ENCODE measurements at places on chromosomes 2 and 18.
A peak's percentile ranks its signal among the peaks of the same experiment; 100 is the strongest.

DNA sequence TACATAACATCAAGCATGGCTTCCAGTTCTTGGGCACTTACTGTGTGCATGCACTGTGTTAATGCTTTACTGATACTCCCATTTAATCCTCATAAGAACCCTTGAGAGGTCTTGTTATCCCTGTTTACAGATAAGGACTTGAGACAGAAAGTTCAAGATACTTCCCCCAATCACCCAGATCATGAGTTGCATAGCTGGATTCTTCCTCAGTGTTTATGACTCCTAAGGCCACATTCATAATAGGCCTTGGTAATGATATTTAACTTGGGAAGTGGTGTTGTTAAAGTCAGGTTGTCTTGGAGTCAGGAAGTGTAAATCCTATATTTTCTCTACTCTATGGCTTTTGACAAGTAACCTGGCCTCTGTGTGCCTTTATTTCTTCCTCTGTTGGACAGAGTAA, 22.7 kb downstream of the NOSTRIN start:
- H3K4me3 ChIP-seq, result no peak overlapping the region
- peaks cover under 1% of the 10 kb centered on the region for H3K27me3 ChIP-seq
- no peak for DNase-seq
- H3K36me3 ChIP-seq, result no peaks in the 10 kb centered on the region
- no peak overlapping the region for H3K27ac ChIP-seq

DNA sequence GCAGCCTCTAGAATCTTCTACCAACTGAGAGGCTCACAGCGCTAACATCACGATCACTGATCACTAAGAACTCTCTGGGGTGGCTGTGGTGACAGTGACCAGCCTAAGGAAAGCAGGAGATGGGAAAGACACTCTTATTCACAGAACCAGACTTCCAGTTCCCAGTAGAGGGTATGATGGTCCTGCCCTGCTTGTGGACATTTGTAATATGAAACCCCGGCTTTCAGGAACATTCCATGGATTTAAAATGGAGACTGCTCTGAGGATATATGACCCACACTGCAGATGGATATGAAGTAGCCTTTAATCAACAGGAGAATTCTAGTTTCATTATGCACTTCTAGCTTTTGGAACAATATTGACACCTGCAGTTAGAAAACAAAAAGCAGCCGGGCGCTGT, 131.8 kb downstream of the AFF3 start:
- H3K4me3 ChIP-seq, result no peak overlapping the region
- H3K27ac ChIP-seq, result no peak overlapping the region

- no peaks in the 10 kb centered on the region for H3K36me3 ChIP-seq
- H3K27ac ChIP-seq, result no peak overlapping the region
- H3K4me3 ChIP-seq, result no peak overlapping the region
- H3K27me3 ChIP-seq, result peaks cover 57% of the 10 kb centered on the region
- peaks cover 6% of the 10 kb centered on the region for H3K4me1 ChIP-seq
Observed at GRCh38 chr2:45172760-45173392, 163.6 kb upstream of the SIX2 start.

GRCh38 chr18:78955051-78955450, 24.6 kb upstream of the SALL3 start:
- no peak overlapping the region for H3K4me3 ChIP-seq
- H3K4me1 ChIP-seq, result no peaks in the 10 kb centered on the region
- no peaks in the 10 kb centered on the region for H3K36me3 ChIP-seq
- H3K27me3 ChIP-seq, result no peaks in the 10 kb centered on the region
- no peak overlapping the region for H3K27ac ChIP-seq

DNA sequence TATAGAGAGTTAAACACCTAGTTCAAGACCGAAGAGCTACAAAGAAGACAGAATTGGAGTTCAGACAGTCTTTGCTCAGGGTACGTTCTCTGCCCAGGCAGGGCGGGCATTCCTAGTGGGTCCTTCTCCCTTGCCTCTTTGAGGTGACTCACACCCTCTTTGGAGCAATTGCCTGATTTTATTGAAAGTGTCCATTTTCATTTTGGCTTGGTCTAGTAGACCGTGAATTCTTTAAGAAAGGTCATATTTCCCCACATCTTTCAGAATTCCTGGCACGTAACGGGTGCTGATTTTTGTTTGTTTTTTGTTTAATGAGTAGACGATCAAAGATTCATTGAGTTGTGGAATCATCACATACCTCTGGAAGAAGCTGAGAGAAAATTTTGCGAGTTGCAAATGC, 871.5 kb downstream of the RNF144A start:
- no peaks in the 10 kb centered on the region for H3K36me3 ChIP-seq
- no peak for DNase-seq
- H3K4me3 ChIP-seq, result no peak overlapping the region
- H3K27me3 ChIP-seq, result no peaks in the 10 kb centered on the region
- H3K27ac ChIP-seq, result no peak overlapping the region

GRCh38 chr2:43178602-43179542, 47.5 kb downstream of the ZFP36L2 start:
- H3K36me3 ChIP-seq, result no peaks in the 10 kb centered on the region
- peak; percentile 61 for DNase-seq
- peak overlapping the region; percentile 28 for H3K4me3 ChIP-seq
- H3K4me1 ChIP-seq, result peaks cover 76% of the 10 kb centered on the region
- H3K27me3 ChIP-seq, result no peaks in the 10 kb centered on the region

DNA sequence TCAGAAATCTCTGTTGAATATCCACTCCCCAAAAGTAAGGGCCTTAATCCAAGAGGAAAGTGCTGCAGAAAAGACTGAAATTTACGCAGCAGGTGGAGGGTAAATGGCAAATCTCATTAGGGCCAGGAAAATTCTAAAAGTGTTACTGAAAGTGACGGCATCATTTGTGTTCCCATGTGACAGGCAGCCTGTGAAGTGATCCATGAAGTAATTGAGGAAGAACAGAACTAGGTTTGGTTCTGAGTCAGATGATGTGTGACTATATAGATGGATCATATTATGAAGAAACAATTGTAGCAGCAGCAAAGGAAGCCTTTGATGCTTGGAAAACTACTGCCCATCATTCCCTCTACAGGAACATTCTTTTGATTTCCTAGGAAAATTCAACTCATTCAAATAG, 401.2 kb downstream of the TGIF1 start:
- H3K36me3 ChIP-seq, result no peaks in the 10 kb centered on the region
- no peak overlapping the region for H3K27ac ChIP-seq
- H3K4me1 ChIP-seq, result no peaks in the 10 kb centered on the region
- H3K4me3 ChIP-seq, result no peak overlapping the region
- DNase-seq, result no peak

- no peak overlapping the region for H3K27ac ChIP-seq
- H3K36me3 ChIP-seq, result no peaks in the 10 kb centered on the region
- no peak for DNase-seq
- H3K27me3 ChIP-seq, result peaks cover 23% of the 10 kb centered on the region
Observed at GRCh38 chr2:20235655-20236305, 10.8 kb upstream of the SDC1 start.

GRCh38 chr2:11239666-11240462, 84.6 kb downstream of the SLC66A3 start:
- H3K4me3 ChIP-seq, result no peak overlapping the region
- no peaks in the 10 kb centered on the region for H3K4me1 ChIP-seq
- H3K27ac ChIP-seq, result no peak overlapping the region
- no peak for DNase-seq
- H3K36me3 ChIP-seq, result peaks cover 5% of the 10 kb centered on the region

GRCh38 chr2:108454440-108454839, 5.4 kb downstream of the GCC2 start:
- no peaks in the 10 kb centered on the region for H3K27me3 ChIP-seq
- H3K4me3 ChIP-seq, result no peak overlapping the region
- no peak for DNase-seq
- H3K36me3 ChIP-seq, result peaks cover 72% of the 10 kb centered on the region
- H3K27ac ChIP-seq, result no peak overlapping the region

DNA sequence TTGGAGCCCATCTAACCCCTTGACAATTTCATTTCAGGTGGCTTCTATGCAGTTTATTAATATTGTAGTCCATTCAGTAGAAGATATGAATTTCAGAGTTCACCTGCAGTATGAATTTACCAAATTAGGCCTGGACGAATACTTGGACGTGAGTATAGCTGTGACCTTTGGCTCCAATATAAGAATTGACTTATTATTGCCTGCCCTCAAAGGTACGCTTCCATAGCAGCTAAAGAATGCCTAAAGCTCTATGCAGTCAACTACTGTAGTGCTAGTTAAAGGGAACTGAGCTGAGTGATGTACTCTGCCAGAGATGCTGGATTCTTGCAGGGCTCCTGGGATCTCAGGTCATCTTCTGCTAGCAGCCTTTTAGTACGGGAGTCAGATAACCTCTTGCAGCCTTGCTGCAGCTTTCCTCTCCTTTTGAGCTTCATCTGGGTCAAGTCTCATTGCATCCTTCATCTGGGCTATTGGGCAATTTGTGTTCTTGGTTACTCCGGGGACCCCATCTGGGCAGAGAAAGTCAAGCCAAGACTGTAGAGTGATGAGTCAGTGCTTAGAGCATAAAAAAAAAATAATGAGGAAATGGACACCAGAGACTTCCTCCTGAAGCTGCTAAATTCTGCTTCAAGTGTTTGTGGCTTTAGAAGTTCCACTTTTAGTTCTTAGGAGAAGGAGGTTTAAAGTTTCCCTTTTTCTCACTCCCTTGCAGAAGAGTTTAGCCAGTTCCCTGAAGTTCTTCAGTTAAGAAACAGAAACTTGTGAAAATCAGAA, 105.6 kb downstream of the PRPF40A start:
- H3K27ac ChIP-seq, result no peak overlapping the region
- no peak for DNase-seq
- no peaks in the 10 kb centered on the region for H3K27me3 ChIP-seq
- H3K4me3 ChIP-seq, result no peak overlapping the region
- H3K4me1 ChIP-seq, result peaks cover 19% of the 10 kb centered on the region

GRCh38 chr2:98569197-98569793, 39.0 kb downstream of the COA5 start:
- peak; percentile 78 for DNase-seq
- H3K36me3 ChIP-seq, result peaks cover 75% of the 10 kb centered on the region
- H3K27me3 ChIP-seq, result no peaks in the 10 kb centered on the region
- no peak overlapping the region for H3K4me3 ChIP-seq
- peak overlapping the region; percentile 16 for H3K27ac ChIP-seq
- no peaks in the 10 kb centered on the region for H3K4me1 ChIP-seq

DNA sequence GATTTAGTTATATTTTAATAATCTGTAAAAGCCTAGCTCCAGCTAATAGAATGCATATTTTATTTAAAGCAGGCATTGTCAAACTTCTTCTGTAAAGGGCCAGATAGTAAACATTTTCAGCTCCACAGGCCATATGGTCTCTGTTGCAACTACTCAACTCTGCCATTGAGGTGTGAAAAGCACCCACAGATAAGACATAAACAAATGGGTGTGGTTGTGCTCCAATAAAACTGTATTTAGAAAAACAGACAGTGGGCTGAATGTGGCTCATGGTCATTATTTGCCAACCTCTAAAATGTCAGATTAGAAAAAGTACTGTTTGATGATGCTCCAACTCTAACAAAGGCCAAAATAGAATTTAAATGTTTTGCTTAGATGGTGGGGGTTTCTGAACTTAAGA, 519.9 kb downstream of the RNF144A start:
- peaks cover 13% of the 10 kb centered on the region for H3K36me3 ChIP-seq
- DNase-seq, result no peak

DNA sequence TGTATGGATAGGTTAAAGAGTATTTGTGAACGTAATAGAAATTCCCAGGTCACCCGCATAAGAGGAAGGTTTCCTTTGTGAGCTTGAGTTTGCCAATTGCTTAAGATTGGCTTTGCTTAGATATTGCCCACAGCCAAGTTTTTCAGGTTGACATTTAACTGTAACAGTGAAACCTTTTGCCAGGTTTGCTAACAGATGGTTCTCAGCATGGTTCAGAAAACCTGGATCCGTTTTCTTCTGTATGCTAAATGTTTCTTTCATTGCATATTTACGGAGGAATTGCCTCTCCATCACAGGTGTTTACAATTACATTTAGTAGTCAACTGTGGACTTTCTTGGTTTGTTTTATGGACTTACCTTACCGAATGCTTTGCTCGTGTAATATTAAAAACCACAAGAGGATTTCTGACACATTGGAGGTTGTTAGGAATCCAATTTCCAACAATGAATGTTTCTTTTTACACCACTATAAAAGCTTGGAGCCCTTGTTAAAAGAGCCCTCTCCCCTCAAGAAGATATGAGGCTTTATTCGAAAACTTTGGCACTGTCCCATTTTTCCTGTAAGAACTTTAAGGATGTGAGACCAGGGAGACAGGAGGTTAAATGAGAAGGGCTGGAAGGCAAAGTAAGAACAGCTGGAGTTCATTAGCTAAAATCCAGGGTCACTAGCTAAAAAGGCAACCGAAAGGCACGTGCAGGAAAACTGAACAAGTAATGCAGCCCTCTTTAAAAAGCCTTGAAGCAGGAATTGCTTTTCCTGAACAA, 7.8 kb downstream of the CDK15 start:
- H3K36me3 ChIP-seq, result no peaks in the 10 kb centered on the region
- H3K4me1 ChIP-seq, result no peaks in the 10 kb centered on the region
- no peak for DNase-seq
- peaks cover 14% of the 10 kb centered on the region for H3K27me3 ChIP-seq
- H3K4me3 ChIP-seq, result no peak overlapping the region

GRCh38 chr2:70312560-70312959, 10.7 kb upstream of the FAM136A start:
- peaks cover 2% of the 10 kb centered on the region for H3K4me1 ChIP-seq
- no peaks in the 10 kb centered on the region for H3K36me3 ChIP-seq
- H3K4me3 ChIP-seq, result no peak overlapping the region
- no peak for DNase-seq

GRCh38 chr2:201959626-201960025, 74.0 kb upstream of the FZD7 start:
- H3K4me1 ChIP-seq, result peaks cover 4% of the 10 kb centered on the region
- no peak for DNase-seq
- no peak overlapping the region for H3K27ac ChIP-seq
- peaks cover 18% of the 10 kb centered on the region for H3K27me3 ChIP-seq
- no peaks in the 10 kb centered on the region for H3K36me3 ChIP-seq
- H3K4me3 ChIP-seq, result no peak overlapping the region

- DNase-seq, result no peak
- H3K27ac ChIP-seq, result no peak overlapping the region
- no peak overlapping the region for H3K4me3 ChIP-seq
- H3K27me3 ChIP-seq, result peaks cover 8% of the 10 kb centered on the region
- peaks cover 13% of the 10 kb centered on the region for H3K4me1 ChIP-seq
- no peaks in the 10 kb centered on the region for H3K36me3 ChIP-seq
Observed at GRCh38 chr2:100599566-100599965, 36.8 kb downstream of the PDCL3 start.

- no peak overlapping the region for H3K27ac ChIP-seq
- DNase-seq, result no peak
- no peaks in the 10 kb centered on the region for H3K4me1 ChIP-seq
- H3K27me3 ChIP-seq, result no peaks in the 10 kb centered on the region
Observed at GRCh38 chr2:58938988-58939387, 697.9 kb upstream of the FANCL start.

- H3K4me3 ChIP-seq, result no peak overlapping the region
- no peak for DNase-seq
- H3K36me3 ChIP-seq, result no peaks in the 10 kb centered on the region
- no peaks in the 10 kb centered on the region for H3K4me1 ChIP-seq
Observed at GRCh38 chr2:124163840-124164239, 138.8 kb downstream of the CNTNAP5 start.

- DNase-seq, result no peak
- no peak overlapping the region for H3K4me3 ChIP-seq
- H3K27ac ChIP-seq, result no peak overlapping the region
Observed at GRCh38 chr2:16093639-16094529, 153.5 kb downstream of the MYCN start.

GRCh38 chr2:216081012-216081411, 597 bp downstream of the PECR start:
- peaks cover 22% of the 10 kb centered on the region for H3K36me3 ChIP-seq
- H3K27me3 ChIP-seq, result no peaks in the 10 kb centered on the region
- H3K27ac ChIP-seq, result peak overlapping the region; percentile 87

Measured in activated naive CD4-positive, alpha-beta T cell treated with anti-CD3 and anti-CD28 coated beads, Interleukin-2, amount 10 ng/mL, durations not matched to agents 7 days and 5 days (primary cell).